Stimulated activated CD8-positive, alpha-beta memory T cell treated with anti-CD3 and anti-CD28 coated beads, Interleukin-2, amount 100 ng/mL, for 48 hours (primary cell): ENCODE measurements at places on chromosomes 11 and 22.

GRCh38 chr11:103929170-103929903, 107.1 kb upstream of the DDI1 start:
- DNase-seq: no peak

DNA sequence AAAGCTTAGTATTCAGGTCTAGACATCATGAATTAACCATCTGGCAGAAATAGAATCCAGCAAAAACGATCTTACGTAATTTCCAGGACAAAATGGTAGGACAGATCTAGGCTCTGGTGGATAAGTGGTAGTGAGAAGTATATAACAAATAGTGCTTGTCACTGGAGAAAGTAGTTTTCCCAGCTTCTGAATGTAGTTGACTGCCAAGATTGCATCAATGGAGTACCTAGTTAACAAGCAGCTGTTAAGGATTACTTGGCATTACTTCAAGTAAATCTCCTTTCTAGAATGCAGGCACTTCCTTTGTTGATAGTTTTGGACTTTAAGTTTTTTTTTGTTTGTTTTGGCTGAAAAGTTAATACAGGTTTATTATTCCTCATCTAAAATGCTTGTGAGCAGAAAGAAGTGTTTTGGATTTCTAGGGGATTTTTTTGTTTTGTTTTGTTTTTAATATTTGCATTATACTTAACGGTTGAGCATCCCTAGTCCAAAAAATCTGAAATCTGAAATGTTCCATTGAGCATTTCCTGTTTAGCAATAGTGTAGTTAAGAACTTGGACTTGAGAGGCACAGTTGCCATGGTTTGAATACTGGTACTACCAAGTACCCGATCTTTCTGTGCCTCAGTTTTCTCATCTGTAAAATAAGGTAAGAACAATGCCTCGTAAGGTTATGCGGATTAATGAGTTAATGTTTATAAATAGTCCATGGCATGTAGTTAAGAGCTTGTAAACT, 20.3 kb downstream of the FAM118B start:
- DNase-seq: no peak

DNA sequence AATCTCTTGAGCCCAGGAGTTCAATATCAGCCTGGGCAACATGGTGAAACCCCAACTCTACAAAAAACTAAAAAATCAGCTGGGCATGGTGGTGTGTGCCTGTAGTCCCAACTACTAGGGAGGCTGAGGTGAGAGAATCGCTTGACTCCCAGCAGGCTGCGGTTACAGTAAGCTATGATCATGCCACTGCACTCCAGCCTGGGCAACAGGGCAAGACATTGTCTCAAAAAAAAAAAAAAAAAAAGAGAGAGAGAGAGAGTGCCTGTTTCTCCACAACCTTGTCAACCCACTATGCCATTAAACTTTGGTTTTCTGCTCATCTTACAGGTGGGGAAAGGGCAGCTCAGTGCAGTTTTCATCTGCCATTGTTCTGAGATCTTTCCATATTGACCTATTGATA, 5.1 kb downstream of the FOLR3 start:
- no peak for DNase-seq

- no peak for DNase-seq
These were observed 22.5 kb upstream of the ALG8 start for GRCh38 chr11:78161962-78162371.

DNA sequence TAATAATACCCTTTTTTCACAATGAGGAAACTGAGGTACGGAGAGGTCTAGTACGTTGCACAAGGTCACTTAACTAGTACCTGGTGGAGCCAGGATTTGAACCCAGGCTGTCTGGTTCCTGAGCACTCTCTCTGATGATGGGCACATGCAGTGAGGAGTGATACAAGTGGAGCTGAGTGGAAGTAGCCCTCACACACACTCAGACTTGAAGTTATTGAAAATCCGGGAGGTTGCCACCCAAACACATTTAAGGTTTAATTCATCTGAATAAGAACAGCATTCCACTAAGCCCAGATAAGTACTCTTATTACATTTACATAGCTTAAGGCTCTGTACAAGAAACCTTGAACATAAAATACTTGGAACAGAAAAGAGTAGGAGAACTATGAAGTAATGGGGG, 4.8 kb downstream of the GRAP2 start:
- no peak for DNase-seq

- DNase-seq: no peak
These were observed 23.8 kb downstream of the CD82 start for GRCh38 chr11:44589301-44589700.

DNA sequence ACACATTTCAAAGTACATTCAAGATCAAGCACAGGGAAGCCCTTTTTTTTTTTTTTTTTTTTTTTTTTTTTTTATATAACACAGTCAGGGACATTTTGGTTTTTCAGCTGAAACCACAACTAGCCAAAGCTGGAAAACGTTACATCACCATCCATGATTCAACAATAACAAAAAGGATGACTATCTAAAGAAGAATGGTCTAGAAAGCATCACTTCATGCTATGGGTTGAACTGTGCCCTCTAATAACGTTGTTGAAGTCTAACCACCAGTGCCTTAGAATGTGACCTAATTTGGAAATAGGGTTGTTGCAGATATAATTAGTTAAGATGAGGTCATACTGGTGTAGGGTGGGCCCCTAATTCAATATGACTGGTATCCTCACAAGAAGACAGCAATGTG, 46.6 kb downstream of the MTMR2 start:
- DNase-seq: no peak

DNA sequence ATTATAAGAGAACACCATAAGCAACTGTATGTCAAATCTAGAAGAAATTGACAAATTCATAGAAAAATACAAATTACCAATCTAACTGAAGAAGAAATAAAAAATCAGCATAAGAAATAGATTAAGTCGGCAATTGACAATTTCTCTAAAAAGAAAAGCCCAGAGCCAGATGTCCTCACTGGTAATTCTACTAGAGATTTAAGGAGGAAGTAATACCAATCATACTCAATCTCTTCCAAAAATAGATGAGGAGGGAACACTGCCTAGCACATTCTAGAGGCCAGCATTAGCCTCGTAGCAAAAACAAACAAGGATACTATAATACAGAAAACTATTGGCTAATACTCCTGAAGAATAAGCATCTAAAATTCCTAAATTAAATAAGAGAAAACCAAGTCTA, 40.4 kb upstream of the IGLL5 start:
- DNase-seq: no peak
